ENCODE measurements at places on chromosomes 7 and 10.

DNA sequence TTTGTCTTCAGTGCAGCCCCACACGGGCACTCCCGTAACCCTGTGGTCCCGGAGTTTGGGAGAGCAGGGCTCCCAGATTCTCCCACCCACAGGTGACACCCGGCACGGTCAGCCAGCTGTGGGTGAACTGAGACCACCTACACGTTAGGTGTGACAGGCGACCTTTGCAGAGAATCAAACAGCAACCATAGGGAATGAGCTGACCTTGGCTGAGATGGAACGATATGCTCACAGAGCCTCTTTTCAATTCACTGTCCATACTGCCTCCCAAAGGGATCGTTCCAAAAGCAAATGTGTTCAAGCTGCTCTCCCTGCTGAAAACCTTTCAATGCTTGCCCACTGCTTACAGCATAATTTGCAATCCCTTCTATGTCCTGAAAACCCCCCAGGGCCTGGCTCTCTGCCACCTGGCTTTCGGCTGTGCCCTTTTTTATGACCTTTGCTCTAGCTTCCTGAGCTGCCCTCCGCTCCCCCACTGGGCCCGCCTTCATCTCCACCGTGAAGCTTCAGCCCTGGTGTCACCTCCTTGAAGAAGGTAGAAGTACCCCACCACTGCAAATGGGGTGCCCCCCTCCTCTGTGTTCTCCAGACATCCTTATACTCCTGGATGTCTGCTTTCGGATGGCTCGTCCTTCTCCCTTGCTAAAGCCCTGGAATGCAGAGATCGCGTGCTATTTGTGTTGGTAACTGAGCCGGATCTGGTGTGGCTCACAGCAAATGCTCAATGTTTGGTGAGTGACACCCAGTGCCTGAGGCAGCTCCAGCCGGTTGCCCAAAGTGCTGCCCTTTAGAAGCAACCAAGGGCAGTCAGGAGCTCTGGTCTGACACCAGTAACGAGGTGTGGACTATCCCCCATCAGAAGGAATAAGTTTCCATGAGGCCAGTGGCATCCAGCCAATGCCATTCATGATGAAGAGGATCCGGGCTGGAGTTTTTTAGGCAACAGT is 90.4 kb downstream of the KIAA1549 start:
- peak; percentile 67 for DNase-seq

- DNase-seq: no peak
These were observed 69.1 kb downstream of the RTKN2 start for GRCh38 chr10:62199584-62199983.

DNA sequence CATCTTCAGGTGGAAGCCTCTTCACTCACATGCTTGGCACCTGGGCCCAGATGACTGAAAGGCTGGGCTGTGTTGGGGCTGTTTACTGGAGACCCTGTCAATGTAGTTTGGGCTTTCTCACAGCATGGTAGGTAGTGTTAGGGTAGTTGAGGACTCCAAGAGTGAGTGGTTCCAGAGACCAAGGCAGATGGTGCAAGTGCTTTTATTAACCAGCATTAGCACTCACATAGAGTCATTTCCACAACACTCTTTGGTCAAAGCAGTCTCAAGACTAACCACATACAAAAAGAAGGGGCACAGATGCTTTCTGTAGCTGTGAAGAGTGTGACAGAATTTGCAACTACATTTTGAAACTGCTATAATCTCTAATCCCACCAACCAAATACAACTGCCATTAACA is 135.0 kb downstream of the RTKN2 start:
- DNase-seq: no peak

GRCh38 chr10:124522933-124523871 is 61.6 kb downstream of the LHPP start:
- DNase-seq: peak; percentile 21

DNA sequence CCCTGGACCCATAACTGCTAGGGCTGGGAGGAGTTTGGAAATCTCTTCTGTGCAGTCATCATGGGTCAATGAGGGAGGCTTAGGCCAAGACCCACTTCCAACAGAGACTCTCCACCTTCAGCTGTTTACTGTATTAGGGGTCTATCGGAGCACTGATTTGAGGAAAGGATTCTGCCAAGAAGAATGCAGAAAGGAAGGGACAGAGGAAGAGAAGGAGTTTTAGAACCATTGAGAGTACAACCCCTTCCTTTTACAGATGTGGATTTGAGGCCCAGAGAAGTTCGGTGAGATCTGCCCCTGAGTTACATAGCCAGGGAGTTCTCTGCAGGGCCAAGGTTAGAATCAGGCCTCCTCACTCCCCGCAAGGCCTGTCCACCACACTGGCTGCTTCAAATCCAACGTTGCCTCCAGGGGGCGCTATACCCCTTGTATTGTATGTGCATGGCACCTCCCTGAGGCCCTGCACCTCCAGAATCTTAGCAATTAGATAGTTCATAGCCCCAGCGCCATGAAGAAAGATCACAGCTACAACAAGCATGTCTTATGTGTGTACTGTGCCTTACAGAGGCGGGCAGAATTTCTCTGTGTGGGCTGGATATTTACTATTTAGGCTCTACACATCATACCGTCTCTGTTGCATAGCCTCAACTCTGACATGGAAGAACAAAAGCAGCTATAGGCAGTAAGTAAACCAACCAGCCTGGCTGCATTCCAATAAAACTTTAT is 246.8 kb downstream of the SKIDA1 start:
- peak; percentile 80 for DNase-seq

DNA sequence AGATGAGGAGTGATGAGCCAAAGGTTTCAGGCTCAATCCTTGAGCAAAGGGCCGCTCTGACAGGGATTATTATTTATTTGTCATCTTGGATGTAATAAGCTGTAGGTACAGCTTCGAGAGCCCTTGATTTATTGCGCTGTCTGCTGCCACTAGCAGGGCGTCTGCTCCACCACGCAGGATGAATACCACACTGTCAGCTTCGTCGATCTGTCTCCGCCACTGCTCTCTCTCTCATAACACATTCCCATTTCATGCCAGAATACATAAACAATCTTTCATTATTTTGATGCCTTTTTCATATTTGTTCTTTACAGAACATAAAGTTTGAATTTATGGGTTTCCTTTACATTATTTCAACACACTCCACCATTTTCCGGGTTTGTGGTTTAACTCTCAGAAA is 276.6 kb downstream of the LRMDA start:
- DNase-seq: peak; percentile 23

DNA sequence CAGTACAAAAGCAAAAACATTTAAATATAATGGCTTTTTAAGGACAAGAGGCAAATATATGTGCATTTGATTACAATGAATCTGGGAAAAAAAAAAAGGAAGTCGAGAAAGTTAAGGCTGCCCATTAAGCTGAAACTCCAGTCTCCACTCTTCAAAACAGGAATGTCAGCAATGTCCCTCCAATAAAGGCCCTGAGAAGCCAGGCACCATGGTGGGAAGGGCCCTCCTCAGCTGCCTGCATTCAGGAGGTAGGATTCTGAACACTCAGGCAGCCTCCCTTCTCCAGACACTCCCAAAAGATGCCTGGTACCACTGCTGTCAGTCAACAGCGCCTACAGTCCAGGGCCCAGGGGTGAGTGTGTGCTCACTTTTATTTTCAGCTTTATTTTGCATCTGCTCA is 121.3 kb upstream of the MGMT start:
- DNase-seq: no peak

DNA sequence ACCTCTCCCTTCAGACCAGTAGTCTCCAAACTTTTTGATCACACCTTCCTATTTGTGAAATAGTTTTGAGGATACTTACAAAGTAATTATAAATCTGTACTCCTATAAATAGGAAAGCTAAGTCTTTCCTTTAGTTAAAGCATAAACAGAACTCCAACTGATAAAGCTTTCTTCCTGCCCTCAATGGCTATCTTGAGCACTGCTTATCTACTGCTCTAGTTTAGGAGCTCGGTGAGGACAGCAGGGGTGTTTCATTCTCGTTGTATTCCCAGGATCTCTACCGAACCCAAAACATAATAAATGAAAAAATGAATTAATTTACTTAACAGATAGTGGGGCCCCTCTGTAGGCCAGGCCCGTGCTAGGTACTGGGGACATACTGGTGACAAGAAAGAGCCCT is 17.7 kb downstream of the SORBS1 start:
- no peak for DNase-seq

DNA sequence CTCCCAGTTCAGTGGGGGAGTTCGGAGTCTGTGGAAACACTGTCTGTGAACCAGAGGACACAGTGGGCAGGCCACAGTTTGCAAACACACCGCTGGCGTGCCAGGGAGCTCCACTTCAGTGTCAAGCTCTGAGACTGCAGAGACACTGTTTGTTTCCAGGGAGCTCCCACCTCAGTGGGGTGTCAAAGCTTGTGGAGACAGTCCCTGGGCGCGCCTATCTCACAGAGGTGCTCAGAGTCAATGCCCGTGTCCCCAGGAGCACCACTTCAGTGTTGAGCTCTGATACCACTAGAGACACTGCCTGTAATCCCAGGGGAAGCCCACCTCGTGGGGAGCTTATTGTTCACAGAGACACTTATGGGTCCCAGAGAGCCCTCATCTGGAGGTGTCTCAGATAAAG is 4.3 kb downstream of the MYO1G start:
- no peak for DNase-seq

GRCh38 chr7:27068259-27068658 is 27.5 kb downstream of the HOXA1 start:
- no peak for DNase-seq
